Mononuclear cell (primary cell): ENCODE measurements at places on chromosomes 5 and 9. TPM values are rescaled to one million over a fixed set of nuclear protein-coding genes. Genes with fewer than 3 reads are reported as not detected.

Gene PARP8
- total RNA-seq = 201 TPM

Gene CBY3
- 0.52 TPM for total RNA-seq

Gene IL3
- total RNA-seq = not detected

Gene PCDHB6
- not detected for total RNA-seq

Gene PAEP
- total RNA-seq = not detected

Gene SLC6A3
- not detected for total RNA-seq

Gene SPAG8
- 0.42 TPM for total RNA-seq

Gene TLX3
- total RNA-seq = not detected

Gene PCDHA5
- under 0.01 TPM for total RNA-seq

Gene ARHGEF28
- total RNA-seq = 0.63 TPM

Gene ZDHHC11B
- 0.73 TPM for total RNA-seq

Gene RGS7BP
- total RNA-seq = not detected

Gene GLDC
- total RNA-seq = 0.21 TPM

Gene IL17B
- total RNA-seq = not detected

Gene PCDHGB2
- total RNA-seq = 0.63 TPM

Gene HACD4
- total RNA-seq = 25.4 TPM

Gene CNTNAP3
- 0.10 TPM for total RNA-seq

Gene F2RL2
- 0.10 TPM for total RNA-seq

Gene ACOT12
- total RNA-seq = 0.31 TPM

Gene PCDHGA4
- total RNA-seq = 0.21 TPM

Gene LCN2
- 4.7 TPM for total RNA-seq

Gene C9orf153
- total RNA-seq = 1.9 TPM

Gene SPATA31A3
- total RNA-seq = not detected

Gene NR2F1-AS1
- total RNA-seq = not detected

Gene NSG2
- not detected for total RNA-seq

Gene PCDHB16
- not detected for total RNA-seq

Gene GPR150
- 0.42 TPM for total RNA-seq

Gene PRR16
- 0.63 TPM for total RNA-seq

Gene MYOT
- not detected for total RNA-seq

Gene FIBCD1
- not detected for total RNA-seq

Gene MARCOL
- total RNA-seq = not detected
